NCI-H2029 (cell line): ENCODE measurements at places on chromosomes 7 and 10.

GRCh38 chr7:95493247-95493646 lies 7.5 kb downstream of the ASB4 start:
- no peak for DNase-seq

DNA sequence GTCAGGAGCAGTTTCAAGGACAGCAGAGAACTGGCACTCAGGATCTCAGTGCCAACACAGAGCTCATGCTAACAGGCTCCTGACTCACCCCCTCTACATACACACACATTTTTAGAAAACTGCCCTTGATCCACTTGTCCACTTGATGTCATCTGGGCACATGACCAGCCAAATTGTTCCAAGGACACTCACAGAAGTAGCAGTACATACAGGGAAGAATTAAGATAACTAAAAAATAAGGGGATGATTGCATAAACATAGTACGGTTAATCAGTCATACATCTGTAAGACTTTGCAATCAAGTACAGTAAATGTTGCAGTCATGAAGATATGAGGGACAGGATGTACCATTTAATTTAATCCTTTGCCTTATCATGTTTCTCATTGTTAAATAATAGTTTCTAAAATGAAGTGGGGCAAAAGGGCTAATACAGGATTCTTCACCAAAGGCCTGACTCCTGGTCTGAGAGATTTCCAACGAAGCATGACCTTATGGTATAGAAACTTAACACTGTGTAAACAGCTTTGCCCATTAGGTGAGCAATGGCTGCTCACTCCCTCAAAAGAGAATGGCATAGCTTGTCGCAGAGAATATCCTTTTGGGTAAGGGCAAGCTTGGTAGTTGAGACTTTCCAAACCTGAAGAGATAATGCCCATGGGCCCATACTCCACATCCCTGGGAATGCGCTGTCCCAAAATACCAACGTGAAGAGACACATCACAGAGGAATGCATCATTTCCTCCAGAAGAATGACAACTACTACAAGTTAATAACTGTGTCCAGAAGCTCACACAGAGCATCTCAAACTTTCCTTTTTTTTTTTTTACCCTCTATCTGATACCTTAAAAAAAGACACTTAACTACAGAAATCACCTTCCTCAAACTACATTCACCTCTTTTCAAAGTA lies 94.1 kb downstream of the ARMH3 start:
- DNase-seq: no peak

DNA sequence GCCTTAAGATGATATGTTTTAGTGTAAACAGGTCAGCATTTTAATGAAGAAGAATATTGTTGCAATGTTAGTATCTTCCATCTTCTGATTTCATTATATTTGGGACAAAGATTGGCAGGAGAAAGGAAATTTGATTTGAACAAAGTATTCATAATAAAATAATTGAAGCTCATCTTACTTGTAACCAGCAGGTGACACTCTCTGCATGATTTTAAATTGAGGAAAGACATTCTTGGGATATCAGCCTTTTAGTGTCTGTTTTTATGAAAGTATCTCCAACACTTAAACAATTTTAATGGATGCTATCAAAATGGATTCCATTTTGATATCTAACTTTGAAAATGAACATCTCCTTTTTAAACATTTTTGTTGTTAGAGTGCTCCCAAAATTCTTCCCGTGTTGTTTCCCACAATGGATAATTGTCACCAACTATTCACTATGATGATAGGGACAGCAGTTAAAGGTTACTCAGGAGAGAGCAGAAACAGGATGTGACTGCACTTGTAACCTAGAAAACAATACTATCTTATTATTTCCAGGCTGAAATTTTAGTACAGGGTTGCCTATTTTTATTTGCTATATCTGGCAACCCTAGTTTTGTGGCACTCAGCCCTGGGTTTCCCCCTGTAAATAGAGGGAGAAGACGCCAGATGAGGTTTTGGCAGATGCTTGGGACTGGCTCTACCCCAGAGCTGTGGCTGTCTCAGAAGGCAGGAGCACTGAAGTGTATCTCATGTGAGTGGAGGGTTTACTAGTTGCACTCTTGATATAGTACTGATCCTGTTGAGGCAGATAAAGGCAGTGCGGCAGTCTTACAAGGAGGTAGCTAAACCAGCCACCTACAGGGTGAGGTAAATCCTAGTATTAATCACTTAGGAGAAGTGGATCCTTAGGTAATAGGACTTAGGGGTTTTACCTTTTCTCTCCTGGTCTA lies 31.0 kb upstream of the ABCB4 start:
- DNase-seq: peak; percentile 1

- no peak for DNase-seq
Measured at GRCh38 chr7:38215115-38215514, 37.1 kb downstream of the STARD3NL start.

DNA sequence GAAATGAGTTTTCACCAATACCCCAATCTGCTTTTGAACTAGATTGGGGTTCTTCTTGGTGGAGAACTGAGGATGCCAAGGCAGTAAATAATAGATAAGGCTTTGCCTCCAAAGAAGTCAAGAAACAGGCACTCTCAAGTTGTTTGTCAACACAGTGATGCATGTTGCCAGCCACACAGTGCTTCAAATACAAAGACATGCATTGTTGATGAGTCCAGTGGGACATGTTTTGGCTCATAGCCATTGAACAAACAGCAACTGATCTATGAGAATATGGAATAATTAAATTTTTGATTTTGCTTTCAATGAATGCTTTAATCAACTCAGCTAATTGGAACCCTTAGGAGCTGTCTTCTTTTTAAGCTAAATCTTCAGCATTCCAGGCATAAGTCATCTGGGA lies 346.4 kb downstream of the THSD7A start:
- no peak for DNase-seq

DNA sequence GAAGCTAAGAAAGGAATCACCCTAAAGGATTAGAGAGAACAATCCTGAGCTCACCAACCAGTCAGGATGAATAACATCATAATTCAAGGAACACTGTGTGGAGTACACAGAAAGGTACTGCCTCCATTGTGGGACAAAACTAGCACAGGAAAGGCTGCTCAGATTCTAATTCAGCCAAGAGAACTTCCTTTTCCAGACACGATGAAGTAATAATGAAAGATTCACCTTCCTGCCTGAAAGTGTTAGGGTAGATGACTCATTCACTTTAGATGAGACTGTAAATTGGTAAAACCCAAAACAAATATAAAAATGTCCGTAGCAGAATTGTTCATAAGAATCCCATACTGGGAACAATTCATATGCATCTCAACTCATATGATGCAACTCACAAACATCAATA lies 167.2 kb downstream of the CDC14C start:
- DNase-seq: no peak

DNA sequence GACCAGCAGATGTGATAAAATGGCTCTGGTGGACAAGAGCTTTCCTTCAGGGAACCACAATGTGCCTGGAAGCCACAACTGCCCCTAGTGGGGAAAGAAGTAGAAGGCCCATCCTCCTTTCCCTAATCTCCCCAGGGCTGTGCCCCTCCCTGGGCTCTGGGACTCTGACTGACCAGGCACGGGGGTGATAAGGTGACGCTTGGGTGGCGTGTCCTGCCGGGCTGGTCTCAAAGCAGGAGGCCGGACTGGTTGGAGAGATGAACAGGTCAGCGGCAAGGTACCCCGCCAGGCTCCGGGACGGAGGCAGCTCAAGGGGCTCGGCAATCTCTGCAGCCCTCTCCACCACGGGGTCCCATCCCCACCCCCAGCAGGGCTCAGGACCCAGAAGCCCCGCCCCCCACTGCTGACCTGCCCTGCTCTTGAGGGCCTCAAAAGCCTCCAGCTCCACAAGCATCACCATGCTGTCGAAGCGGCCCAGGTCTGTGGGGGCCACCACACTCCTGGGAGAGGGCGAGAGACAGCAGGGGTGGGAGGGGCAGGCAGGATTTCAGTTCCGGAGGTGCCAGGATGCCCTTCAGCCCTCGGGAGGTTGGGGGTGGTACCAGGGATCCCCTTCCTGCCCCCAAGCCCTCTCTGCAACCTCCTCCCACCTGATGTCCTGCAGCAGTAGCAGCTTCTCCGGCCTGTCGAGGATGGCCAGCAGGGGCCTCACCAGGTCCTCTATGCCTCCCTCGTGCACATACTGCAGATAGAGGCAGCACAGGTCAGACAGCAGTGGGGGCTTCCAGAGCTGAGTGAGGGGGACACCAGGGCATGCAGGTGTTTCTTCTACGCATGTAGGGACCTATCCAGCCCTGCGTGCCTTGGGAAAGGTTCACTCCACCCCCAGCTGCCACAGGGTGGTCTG lies 12.2 kb downstream of the LZTS2 start:
- DNase-seq: no peak

- no peak for DNase-seq
Measured at GRCh38 chr7:38585572-38586354, 45.4 kb downstream of the AMPH start.

DNA sequence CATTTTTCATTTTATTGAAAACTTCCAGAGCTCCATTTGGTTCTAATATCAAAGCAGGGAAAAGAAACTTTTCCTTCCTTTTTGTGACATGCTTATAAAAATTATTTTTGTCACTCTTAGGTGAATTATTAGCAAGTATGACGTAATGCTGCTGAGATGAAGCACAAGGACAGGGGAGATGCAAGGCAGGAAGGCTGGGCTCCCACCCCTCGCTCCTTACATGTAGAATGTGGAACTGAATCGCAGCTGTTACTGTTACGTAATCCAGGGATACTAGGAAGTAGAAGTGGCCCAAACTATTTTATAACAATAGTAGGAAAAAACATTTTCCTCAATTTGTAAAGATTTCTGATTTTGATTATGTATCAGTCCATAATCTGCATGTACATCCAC lies 17.1 kb upstream of the GTPBP4 start:
- DNase-seq: no peak

DNA sequence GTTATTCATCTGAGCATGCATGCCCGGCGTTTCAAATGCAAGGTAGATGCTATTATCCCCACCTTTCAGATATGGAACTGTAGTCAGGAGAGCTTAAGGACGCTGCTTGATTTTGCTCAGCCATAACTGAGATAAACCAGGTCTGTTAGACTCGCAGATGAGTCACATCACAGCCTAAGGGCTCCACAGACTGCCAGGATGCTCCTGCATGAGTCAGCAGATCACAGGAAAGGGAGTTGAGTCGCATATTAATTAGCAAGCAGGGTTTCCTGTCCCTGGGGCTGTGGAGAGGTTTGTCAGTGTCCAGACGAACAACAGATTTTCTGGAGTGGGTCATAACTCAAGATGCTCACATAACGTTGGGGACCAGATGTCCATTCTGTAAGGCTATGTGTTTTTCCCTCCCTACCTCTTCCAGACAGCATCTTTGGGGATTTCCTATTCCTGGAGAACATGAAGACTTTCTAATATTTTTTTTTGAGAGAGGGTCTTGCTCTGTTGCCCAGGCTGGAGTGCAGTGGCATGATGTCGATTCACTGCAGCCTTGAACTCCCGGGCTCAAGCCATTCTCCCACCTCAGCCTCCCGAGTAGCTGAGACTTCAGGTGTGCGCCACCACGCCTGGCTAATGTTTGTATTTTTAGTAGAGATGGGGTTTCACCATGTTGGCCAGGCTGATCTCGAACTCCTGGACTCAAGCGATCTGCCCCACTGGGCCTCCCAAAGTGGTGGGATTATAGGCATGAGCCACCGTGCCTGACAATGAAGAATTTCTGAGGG lies 36.7 kb downstream of the PFKFB3 start:
- DNase-seq: no peak

DNA sequence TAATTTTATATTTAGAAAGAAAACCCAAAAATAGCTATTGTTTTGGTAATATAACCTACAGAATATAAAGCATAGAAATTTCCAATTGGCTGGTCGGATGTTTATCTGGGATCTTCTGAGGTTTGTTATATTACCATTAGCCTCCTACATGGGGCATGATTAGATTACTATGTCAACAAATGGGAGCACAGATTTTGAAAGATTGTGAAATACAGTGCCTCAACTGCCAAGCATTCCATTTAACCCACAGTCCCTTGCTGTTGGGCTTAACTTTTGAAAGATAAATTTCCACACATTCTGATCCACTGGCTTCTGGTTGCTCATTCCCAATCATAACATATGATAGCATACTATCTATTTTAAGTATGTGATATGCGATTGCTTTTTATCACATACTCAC lies 455.4 kb upstream of the C7orf33 start:
- peak; percentile 10 for DNase-seq

- no peak for DNase-seq
Measured at GRCh38 chr7:47610506-47611044, 28.7 kb upstream of the TNS3 start.
